CD4-positive, alpha-beta T cell treated with Interleukin-15 for 4 hours (primary cell): ENCODE measurements at places on chromosomes 11 and 22.

- DNase-seq = peak; percentile 2
Measured at GRCh38 chr11:119615003-119615881, 113.8 kb downstream of the NECTIN1 start.

DNA sequence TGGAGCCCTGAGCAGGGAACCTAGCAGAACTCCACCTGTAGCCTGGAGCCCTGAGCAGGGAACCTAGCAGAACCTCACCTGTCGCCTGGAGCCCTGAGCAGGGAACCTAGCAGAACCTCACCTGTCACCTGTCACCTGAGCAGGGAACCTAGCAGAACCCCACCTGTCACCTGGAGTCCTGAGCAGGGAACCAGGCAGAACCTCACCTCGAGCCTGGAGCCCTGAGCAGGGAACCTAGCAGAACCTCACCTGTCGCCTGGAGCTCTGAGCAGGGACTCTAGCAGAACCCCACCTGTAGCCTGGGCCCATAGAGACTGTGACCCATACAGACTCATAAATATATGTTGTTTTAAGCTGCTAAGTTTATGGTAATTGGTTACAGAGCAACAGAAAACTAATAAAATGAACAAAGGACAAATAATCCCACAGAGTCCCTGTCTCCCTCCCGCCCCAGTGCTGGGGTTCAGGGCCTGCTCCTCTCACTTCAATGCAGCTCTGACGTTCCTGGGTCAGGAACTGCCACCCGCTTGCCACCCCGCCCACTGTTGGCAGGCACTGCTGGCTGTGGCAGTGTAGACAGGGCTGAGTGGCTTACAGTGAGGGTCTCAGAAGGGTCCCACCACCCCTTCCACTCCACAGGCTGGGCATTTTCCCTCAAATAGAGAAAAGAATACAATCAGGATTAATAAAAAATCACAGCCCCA, 259.1 kb downstream of the TBC1D22A start:
- DNase-seq = no peak

GRCh38 chr22:35749808-35750207, 32.1 kb downstream of the APOL5 start:
- DNase-seq = no peak

DNA sequence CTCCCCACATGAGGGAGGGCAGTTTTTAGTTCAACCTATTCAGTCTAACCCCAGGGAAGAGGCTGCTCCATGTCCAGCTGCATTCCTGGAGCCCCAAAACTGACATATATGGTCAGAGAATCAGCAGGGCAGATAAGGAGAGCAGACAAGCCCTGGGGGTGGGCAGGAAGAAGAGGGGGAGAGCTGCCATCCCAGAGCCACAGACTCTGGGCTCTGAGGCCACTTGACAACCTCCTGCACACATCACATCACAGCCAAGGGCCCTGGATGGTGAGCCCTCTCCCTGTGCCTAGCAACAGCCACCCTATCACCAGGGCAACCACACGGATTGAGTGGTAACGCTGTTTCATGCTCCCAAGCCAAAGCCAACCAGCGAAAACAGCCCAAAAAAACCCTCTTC, 3.1 kb downstream of the ARHGAP1 start:
- no peak for DNase-seq

- DNase-seq = no peak
Measured at GRCh38 chr11:30801357-30801756, 215.2 kb upstream of the MPPED2 start.

DNA sequence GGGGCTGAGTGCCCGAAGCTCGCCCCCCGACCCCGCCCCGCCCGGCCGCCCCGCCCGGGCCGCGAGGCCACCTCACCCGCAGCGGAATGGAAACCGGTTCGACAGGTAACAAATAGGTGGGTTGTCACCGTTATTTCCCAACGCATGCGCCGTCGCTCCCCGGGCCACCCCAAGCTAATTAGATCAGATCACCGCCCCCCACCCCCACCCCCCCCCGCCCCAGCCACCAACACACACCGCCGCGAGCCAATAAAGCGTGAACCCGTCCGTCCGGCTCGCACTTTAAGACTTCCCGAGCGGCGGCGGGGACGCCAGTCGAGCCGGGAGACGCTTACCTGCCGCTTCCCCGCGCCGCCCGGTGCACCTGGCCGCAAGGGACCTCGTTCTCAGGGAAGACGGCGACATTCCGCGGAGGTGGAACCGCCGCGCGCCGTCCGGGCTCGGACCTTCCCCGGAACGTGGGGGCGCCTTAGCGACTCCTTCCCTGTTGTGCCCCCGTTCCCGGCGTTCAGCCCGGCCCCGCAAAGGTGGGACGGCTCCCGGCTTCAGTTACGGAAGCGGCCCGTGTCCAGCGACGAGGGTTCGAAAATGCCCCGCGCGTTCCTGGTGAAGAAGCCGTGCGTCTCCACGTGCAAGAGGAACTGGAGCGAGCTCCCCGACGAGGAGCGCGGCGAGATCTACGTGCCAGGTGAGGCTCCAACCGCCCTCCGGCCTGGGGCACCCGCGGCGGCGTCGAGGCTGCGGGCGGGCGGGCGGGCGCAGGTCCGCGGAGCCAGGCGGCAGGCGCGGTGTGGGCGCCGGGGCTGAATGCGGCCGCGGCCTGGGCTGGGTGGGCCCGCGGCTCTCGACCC, at the start of gene OVOL1:
TSS of gene OVOL1 (plus strand) at position 278 of the 851 bp plus-strand sequence. CDS start at position 589, 311 bp downstream.
- DNase-seq = peak; percentile 30
